NCI-H1436 (cell line): ENCODE measurements at places on chromosomes 11 and 22.

DNA sequence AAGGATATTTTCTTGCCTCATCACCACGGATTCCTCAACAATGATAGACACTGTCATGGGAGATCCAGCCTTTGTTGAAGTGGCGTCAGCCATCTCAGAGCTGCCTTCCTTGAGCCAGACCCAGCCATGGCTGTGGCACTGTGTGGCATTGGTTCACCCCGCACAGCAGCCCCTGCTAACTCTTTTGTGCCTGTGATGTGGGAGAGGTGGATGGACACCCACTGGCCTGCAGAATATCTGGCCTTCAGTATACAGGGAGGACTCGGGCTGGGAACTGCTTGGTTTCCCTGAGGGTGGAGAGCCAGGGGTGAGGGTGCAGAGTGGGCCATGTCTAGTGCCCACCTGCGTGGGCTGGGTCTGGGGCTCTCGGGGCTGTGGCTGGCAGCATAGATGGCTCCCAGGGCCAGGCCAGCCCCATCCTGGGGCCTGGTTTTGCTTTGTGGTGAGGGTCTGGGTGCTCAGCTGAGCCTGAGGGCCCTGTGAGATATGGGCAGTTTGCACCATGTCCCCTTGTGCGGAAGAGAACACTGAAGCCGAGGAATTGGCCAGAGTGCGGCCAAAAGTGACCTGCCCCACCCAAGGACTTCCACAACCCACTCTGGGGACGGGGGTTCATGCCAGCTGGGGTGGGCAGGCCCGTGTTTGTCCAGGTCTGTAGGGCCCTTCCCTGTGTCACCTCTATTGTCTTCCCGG is 6.1 kb downstream of the CLDN5 start:
- no peak for DNase-seq

DNA sequence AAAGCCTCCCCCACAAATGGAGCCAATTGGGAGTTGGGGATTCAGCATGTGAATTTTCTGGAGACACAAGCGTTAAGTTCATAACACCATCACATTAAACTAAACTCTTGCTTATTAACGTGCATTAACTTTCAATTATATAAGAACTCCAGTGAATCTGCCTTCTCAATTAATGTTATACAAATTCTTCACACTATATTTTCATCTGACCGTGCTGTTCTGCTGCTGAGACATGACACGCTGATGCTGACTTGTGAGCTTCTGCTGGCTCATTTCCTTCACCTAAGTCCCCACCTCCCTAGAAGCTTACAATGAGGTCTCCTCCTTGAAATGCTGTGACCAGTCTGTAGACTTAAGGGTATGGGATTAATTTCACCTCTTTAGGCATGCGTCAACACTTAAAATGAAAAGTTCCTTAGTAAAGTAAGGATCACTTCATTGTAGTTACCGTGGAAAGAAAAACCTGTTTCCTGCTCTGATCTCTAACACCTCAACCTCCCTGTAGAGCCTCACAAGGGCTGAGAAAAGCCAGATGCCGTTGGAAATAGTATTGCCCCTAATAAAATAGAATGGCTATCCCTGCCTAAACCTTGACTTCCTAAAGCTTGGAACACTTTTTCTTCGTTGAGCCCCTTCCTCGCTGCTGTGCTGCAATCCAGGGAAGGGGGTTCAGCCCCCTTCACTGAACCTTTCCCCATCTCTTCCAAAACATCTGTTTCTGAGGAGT is 2.2 kb downstream of the HBG2 start:
- DNase-seq: no peak

DNA sequence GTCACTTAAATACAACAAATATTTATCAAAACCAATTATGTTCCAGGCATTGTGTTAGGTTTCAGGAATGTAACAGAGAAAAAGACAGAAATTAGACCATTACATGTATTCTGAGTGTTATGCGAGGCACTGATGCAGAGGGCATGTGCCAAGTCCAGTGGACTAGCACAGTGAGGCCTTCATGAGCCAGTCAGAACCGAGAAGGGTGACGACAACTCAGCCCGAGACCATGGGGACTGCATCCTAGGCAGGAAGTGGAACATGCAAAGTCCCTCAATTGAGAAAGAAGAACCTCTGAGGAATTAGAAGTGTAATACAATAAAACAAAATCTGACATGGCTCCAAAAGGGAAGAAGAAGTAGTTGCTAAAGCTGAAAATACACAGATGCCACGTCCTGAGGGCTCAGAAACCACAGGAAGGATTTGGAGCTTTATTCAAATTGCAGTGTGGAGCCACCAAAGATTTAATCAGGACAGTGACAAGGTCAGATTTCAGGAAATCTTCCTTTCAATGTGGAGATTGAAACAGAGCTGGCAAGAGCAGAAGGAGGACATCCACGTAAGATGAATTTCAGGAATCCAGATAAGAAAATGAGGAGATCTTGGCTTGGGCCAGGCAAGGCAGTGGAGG is 529.6 kb downstream of the NTM start:
- no peak for DNase-seq

- no peak for DNase-seq
Observed at GRCh38 chr11:86469491-86470388, 95.1 kb downstream of the CCDC81 start.
